Ureter (tissue), 1 donor: ENCODE measurements at places on chromosomes 1 and 21. TPM values are rescaled to one million over a fixed set of nuclear protein-coding genes. Genes with fewer than 3 reads are reported as not detected.

DNA sequence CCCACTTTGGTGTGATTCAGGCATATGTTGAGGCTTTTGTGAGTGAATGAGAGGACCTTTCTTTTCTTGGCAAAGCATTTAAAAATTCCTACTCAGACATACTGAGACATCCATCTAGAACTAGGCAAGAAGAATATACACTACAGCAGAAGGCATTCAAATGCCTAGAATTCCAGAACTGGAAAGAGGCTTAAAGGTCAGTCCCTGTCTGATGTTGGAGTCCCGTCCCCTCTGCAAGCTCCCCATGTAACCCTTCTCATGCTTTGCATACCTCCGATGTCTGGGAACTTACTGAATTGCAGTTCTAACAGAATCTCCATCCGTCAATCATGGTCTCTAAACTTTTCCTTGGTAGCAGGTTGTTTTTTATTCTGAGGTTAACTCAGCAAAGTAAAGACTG is 152.9 kb downstream of the ATP6V1G3 start:
- DNase-seq = no peak

DNA sequence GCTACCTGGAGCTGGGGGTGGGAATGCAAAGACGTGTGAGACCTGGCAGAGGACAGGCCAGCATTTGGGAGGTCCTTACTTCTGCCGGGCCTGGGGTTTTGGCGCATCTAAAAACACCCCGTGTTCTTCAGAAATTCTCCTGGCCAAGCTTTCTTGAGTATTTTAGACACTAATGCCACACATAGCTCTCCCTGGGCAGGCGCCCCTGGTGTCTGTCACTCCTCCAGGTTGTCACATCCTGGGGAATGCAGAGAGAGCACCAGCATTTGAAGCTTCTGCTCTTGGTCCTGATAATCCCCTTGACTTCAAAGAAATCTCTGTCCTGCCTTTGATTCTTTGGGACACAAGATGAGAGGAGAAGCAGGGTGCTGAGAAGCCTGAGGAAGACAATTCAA is 6.0 kb downstream of the CAPN9 start:
- DNase-seq = no peak

DNA sequence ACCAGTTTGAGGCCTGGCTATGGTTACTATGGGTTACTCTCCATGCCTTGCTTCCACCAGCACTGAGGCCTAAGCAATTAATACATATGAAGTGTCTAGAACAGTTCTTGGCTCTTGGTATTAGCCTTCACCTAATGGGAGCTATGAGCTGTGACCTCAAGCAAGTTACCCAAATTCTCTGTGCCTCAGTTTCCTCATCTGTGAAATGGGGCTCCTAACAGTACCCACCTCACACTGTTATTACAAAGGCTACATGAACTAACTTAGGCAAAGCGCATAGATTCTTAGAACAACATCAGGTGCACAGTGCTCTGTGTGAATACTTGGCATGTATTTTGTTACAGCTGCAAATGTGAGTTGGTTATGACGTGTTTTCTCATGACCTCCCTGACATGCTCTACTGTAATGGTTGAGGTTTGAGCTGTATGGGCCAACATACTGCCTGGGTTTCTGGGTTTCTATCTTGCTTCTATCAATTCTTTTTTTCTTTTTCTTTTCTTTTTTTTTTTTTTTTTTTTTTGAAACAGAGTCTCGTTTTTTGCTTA is 26.5 kb downstream of the CDCP2 start:
- DNase-seq = no peak

GRCh38 chr21:37940691-37941090 is 24.4 kb upstream of the KCNJ6 start:
- DNase-seq = no peak

GRCh38 chr21:34606621-34607020 is 8.3 kb downstream of the RCAN1 start:
- no peak for DNase-seq

DNA sequence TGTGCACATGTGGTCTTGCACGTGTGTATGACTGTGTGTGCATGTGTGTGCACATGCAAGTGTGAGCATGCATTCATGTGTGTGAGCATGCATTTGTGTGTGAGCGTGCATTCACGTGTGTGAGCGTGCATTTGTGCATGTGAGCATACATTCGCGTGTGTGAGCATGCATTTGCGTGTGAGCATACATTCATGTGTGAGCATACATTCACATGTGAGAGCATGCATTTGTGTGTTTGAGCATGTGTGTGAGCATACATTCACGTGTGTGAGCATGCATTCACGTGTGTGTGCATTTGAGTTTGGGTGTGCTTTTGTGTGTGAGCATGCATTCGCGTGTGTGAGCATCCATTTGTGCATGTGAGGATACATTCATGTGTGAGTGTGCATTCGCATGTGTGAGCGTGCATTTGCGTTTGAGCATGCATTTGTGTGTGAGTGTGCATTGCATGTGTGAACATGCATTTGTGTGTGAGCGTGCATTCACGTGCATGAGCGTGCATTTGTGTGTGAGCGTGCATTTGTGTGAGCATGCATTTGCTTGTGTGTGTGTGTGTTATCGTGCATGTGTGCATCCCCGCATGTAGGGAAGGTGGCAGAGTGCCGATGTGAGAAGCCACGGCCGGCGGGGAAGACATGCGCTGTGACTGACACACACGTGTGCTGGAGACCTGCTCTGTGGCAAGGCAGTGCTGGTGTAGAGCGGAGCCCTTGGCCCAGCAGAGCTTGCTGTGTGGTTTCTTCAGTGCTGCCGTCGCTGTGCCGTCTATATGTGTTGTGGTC is 18.2 kb downstream of the ITGB2 start:
- no peak for DNase-seq

DNA sequence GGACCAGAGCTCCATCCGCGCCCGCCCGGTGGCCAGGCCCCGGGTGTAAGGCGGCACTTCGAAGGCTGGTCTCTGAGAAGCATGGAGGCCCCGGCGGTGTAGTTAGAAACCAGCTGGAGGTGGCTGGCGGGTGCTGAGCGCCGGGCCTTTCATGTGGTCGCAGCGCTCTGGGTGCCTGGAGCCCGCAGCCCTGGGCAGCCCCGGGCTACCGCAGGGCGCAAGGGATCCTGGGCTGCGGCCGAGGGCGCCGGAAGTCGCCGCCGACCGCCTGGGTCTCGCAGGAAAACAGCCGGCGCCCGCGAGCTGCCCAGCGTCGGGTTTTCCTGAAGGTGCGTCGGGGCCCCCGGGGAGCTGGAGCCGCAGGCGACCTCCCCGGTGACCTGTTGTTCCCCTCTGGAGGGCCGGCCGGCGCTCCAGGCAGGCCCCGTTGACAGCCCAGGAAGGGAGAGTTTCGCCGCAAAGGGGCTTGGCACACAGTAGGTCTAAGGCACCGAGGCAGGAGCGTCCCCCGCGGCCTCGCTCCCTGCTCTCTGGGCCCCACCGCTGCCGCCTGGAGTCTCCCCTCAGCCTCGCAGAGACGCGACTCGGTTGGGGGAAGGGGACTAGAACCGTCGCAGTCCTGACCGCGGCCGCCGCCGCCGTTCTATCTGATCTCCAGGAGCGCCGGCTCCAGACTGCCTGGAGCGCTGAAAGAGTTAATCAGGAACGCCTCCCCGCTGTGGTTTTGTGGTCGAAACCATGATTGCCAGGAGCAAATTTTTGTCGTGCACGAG is 2.7 kb downstream of the GRHL3 start:
- peak; percentile 82 for DNase-seq

- no peak for DNase-seq
Measured at GRCh38 chr1:164524810-164525209, 34.2 kb upstream of the PBX1 start.

DNA sequence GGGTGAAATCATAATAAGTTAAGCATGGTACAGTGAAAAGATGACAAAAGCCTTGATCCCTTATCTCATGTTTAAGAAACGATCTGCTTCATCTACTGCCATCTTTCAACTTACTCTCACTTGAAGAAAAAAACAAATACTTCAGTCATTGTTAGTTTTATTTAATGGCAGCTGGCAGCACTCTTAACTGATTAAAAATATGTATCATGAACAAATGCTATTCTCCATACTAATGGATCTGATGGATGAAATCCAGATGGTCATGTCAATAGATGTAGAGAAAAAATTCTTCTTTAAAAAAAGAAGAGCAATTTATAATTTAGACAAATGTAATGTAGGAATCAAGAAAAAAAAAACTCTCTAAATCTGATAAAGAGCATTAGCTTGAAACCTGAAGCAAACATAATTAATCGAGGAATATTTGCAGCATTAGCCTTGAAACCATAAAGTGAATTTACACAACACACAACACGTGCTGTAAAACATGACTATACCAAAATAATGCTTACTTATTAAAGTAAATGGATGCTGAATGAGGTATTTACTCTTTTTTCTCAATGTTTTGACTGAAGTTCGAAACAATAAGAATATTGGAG is 579.0 kb upstream of the ADAMTS5 start:
- no peak for DNase-seq

DNA sequence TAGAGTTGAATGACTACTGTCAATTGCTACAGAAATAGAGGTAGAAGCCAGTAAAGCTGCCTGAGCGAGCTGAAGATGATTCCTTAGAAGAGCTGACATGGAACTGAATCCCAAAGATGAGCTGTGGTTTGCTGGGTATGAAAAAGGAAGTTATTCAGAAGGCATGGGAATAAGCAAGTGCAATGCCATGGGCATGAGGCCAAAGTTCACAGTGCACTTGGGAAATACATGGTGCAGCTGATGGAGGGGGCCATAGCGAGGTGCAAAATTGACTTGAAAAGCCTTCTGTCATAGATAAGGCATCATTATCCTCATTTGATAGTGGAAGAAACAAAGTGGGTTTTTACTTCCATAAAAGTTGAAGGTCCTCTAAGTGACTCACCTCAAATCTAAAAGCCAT is 88.6 kb downstream of the NEK7 start:
- no peak for DNase-seq

DNA sequence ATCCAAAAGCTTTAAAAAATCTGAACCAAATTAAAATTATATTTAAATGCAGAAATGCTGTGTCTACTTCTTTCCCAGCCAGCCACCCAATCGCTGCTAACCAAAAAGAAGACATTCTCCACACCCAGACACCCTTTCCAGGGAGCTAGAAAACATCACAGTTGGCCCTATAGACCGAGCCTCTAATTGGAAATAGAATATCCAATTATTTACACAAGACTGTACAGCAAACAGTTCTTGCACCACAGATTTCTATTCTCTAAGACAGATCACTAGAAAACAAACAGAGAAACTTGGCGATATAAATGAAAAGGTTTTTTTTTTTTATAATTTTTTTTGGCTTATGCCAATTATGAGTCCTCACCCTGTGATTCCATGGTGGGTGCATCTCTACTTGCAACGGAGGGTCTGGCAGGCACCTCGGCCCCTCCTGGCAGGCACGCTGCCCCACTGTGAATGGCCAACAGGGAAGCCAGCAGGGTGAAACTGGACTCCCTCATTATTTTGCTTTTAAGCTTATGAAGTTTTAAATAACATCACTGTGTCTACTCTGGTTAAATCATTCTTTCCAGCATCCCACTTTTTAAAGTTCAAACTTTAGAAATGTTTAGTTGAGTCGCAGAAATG is 29.2 kb downstream of the BCAR3 start:
- DNase-seq = no peak

- no peak for DNase-seq
Measured at GRCh38 chr1:176604461-176604860, 141.5 kb downstream of the PAPPA2 start.

- DNase-seq = no peak
Measured at GRCh38 chr21:35335951-35336446, 286.9 kb upstream of the RUNX1 start.

DNA sequence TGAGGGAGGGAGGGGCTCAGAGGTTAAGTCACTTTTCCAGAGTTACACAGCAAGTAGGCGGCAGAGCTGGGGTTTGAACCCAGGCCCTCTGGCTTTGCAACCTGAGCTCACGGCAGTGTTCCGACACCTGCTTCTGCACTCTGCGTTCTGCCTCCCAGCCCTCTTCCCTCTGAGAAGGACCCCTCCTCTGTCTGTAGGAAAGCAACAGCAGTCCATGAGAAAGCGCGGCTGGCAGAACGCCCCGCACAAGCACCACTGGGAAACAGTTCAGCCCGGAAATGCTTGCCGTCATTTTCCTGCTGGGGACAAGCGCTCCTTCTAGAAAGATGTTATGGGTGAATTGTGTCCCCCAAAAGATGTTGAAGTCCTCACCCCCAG is 241.1 kb downstream of the NPHP4 start:
- DNase-seq = no peak

DNA sequence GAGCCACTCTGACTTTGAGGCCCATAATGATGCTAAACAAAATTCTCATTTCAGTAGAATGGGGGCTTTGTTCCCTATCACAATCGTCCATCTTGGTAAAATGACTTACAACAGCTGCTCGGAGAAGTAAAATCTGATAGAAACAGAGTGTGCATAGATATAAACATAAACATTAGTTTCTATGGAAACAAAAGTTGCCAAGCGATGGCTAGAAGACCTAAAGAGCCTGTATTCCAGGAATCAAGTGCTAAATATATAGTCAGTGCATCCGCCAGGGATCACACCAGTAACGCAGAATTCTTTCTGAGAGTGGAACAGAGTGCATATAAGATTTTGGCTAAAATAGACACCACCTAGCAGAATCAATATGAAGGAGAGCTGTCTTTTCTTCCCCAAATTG is 91.2 kb upstream of the KAZN start:
- DNase-seq = no peak

- DNase-seq = peak; percentile 65
Measured at GRCh38 chr1:157198619-157199420, 60.6 kb upstream of the ETV3 start.

DNA sequence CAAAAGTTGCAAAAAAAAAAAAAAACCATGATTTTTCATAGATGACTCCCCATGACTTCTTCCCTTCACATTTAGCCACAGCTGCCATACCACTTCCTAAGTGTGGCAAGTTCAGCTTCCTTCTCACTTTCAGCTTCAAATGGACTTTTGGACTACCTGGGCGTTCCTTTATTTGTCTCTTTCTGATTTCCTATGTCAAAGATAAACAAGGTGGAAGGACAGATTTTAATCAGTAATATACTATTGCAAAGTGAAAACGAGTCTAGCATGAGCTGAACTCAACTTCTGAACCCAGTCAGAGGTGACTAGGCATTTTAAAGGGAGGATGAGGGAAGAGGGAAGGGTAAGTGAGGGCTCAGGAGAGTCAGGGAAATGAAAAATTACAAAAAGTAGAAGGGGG is 14.4 kb upstream of the SCCPDH start:
- no peak for DNase-seq

DNA sequence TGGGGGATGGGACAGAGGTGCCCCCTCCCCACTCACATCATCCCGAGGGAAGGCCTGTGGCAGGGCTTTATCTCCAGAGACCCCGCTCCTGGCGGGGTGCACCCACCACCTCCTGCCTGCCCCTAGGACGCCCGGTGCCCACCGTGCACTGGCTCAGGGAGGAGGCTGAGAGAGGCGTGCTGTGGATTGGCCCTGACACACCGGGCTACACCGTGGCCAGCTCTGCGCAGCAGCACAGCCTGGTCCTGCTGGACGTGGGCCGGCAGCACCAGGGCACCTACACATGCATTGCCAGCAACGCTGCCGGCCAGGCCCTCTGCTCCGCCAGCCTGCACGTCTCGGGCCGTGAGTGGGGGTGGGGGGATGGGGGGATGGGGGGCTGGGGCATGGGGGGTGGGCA is 71.7 kb downstream of the TRIM11 start:
- no peak for DNase-seq

The SAMD11 gene
- total RNA-seq = 13.9 TPM

The PADI3 gene
- total RNA-seq = 65.3 TPM

The ICOSLG gene
- 3.0 TPM for total RNA-seq

The FUBP1 gene
- total RNA-seq = 223 TPM

The RIPPLY3 gene
- total RNA-seq = 0.18 TPM

The TCHHL1 gene
- not detected for total RNA-seq

The CLCA1 gene
- 0.18 TPM for total RNA-seq

The STIL gene
- 4.0 TPM for total RNA-seq
